Fibroblast of villous mesenchyme (primary cell): ENCODE measurements at places on chromosomes 11 and 22.

- no peak for DNase-seq
Observed at GRCh38 chr11:123429336-123429735, 733 bp upstream of the GRAMD1B start.

- no peak for DNase-seq
Observed at GRCh38 chr11:13108416-13108815, 99.3 kb downstream of the RASSF10 start.

- DNase-seq, result no peak
Observed at GRCh38 chr11:72174302-72175070, 17.5 kb upstream of the FOLR1 start.

- DNase-seq, result no peak
Observed at GRCh38 chr11:120674542-120674941, 163.0 kb downstream of the GRIK4 start.

- DNase-seq, result peak; percentile 6
Observed at GRCh38 chr11:11163236-11163635, 189.8 kb downstream of the CSNK2A3 start.

- DNase-seq, result peak; percentile 29
Observed at GRCh38 chr22:21754523-21754922, 18.9 kb upstream of the YPEL1 start.

GRCh38 chr11:100939571-100939970 lies 190.0 kb downstream of the PGR start:
- DNase-seq, result peak; percentile 67

DNA sequence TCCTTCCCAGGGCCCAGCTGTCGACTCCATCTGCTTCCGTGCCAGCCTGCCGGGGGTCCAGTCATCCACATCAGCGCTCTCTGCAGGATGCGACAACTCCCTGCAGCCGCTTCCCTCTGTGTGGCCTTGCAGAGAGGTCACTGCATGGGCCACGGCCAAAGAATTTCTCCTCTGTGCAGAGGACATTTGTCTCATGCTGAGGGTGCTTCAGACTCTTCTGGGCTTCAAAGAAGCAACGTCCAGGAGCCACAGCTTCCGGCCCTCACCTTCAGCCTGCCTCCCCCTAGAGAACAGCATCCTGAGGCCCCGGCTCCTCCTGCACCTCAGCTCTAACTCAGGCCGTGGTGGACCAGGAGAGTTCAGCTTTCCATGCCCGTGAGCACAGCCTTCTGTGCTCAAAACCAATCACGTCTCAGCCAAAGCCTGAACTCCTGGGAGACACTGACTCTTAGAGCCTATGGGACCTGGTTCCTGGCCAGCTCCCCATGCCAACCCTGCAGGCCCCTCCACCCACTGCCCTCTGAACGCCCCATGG lies 258.9 kb downstream of the BRD1 start:
- no peak for DNase-seq

- no peak for DNase-seq
Observed at GRCh38 chr11:58058276-58059006, 27.7 kb downstream of the OR6Q1 start.

DNA sequence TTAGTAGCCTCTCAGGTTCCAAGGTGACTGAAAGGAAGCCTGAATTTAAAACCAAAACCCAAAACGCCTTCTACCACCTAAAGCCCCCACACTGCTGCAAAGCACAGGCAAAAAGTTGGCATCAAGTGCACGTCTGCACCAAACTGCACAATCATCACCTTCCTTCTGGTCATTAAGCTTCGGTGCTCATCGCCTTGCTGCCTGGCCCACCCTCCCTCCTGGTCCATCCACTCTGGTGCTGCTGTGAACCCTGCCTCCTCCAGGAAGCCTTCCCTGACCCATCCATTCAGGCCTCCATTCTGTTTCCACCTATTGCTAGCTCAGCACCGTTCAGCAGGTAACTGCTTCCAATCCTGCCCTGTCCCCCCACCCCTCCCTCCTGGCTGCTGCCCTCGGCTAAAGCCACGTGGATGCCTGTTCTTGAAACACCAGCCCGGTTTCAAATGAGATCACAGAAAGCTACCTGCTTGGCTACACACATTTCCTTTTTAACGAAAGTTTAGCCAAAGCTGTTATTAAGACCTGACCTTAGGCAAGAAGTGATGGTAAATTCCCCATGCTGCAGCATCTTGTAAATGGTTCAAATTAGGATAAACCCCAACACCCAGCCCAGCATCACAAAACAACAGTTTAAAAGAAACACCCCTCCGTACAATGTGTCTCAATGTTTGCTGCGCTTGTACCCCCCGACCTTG lies 53.8 kb upstream of the CD5 start:
- no peak for DNase-seq

- peak; percentile 75 for DNase-seq
Observed at GRCh38 chr11:46050003-46050461, 71.2 kb downstream of the PHF21A start.
